ENCODE measurements at places on chromosomes 11 and 22.

GRCh38 chr11:82683029-82683428, 50.6 kb downstream of the FAM181B start:
- no peak for DNase-seq

- no peak for DNase-seq
Observed at GRCh38 chr22:32818446-32819115, 17.1 kb downstream of the TIMP3 start.

DNA sequence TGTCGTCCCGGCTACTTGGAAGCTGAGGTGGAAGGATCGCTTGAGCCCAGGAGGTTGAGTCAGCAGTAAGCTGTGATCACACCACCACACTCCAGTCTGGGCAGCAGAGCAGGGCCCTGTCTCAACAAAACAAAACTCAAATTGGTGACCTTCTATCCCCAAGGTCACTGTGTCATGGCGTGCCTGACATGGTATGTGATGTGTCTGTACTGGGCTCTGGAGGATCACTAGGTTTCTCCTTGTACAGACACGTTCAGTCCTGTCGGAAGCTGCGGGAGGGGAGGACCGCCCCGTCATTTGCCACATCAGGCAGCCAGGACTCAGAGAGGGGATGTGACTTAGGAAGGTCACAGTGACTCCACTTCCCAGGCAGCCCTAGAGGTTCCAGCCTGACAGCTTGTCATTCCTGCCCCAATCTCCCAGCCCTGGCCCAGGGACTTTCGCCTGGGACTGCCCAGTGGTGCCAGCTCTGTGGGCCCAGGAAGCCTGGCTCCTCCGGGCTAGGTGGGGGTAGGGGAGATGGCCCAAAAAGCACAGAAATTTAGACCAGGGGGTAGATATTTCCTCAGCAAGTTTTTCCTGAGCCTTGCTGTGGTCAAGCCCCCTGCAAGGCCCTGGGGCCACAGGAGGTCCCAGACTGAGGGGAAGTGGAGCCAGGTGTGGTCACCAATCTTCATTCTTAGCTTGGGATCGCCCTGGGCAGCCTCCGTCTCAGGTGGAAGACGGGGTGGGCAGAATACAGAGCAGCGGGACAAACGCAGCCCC, 53.2 kb downstream of the TRIOBP start:
- no peak for DNase-seq

DNA sequence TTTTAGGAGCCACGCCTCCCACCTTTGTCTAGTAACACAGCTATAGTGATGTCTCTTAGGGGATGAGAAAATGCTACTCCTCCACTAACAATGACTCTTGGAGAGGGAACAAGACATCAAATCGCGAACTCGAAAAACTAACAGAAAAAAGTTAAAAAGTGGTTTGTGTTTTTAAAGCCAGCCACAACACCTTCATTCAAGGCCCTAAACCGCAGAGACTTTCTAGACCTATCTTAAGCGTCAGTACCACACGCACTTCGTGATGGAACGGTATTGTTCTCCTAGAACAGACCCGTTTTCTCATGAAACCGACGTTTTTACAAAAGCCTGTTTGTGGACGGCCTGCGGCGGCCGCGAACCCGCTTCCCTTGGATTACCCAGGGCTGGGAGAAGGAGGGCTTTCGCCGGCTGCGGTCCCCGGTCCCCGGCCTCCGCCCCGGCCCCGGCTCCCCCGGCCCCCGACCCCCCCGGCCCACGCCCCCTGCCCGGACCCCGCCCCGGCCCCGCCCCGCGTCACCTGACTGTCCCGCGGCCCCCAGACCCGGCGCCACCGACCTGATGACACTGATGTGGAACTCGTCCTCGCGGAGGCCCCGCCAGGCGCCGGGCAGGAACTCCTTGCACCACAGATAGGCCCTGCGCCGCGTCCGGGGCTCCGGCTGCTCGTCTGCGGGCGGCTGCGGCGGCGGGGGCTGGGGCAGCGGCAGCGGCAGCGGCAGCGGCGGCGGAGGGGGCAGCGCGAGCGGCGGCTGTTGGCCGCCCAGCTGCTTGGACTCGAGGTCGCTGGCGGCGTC, 718 bp downstream of the CHKA start:
- no peak for DNase-seq

GRCh38 chr11:68118706-68119448, 2.3 kb downstream of the CHKA start:
- DNase-seq, result no peak
